MM.1S (cell line): ENCODE measurements at places on chromosomes 12 and 14.

DNA sequence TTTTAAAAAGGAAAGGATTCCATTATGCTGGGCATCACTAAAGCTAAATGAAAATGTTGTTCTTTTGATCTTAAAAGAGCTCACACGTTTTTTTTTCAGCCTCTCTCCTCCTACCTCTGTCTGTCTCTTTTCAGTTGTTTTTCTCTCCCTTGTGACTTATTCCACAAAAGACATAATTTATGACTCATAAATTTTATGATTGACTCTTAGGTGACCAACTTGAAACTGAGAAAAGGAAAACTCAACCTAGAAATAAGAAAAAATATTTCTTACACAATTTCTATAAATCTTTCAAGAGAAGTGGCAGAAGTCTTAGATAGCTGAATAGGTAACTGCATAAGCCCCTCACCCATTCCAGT is 227.7 kb upstream of the DDHD1 start:
- DNase-seq, result no peak

- DNase-seq, result no peak
These were observed 18.0 kb upstream of the GUCY2C start for GRCh38 chr12:14714437-14714836.

DNA sequence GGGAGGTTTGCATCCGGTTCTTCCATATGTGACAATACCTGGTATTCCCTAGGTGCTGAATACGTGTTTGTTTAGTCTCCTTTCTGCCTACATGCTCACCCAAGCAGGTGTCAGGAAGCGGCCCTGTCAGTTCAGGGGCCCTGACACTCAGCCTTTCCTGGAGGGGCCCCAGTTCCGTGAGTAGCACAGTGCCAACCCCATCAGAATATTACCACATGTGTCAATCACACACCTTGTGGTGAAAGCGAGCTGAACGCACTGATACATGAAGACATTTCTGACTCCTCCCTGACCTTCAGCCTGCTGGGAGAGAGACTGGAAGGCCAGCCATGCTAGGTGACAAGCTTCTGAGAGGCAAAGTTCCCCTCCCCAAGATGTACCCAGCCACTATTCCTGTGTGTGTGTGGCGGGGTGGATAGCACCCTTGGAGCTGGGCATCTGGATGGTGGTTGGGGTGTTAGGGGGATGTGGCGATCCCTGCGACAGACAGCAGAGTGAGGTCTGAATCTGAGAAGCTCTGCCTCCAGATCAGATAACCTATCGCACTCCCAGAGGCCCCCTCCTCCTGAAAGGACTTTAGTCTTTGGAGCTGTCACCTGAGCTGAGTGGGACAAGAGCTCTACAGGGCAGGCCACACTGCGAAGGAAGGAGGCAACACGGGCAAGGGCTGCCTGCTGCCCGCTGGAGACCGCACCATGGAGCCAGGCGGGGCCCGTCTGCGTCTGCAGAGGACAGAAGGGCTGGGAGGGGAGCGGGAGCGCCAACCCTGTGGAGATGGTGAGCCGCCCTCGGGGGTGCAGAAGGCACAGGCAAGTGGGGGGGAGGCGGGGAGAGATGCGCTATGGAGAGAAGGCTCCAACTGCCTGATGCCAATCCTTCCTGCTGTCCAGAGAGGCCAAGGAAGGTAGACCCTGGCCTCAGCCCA is at the start of gene SOAT2:
Gene SOAT2, plus strand, starts transcription at position 604 of the 925 bp plus-strand sequence. Its CDS starts 92 bp downstream, at position 696.
- peak; percentile 93 for DNase-seq

DNA sequence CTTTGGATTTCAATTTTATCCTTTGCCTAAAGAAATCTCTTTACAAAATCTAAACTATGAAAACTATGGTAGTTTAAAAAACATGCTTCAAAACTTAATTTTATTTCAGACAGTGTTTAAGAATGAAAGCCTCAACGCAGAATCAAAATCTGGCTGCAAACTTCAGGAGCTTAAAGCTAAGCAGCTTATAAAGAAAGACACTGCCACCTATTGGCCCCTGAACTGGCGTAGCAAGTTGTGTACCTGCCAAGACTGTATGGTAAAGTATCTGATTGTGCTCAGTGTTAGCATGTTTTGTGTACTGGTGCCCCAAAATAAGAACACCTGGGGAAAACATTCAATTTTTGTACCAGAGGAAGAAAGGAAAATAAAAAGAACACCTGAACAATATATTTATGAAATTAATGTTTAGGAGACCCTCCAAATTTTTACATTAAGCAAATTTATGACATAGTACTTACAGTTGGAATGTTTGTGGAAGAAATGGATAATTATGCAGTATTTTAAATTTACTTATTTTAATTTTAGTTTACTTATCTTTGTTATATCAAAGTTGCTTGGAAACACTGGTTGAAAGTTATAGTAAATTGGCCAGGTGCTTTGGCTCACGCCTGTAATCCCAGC is 12.2 kb downstream of the UBR7 start:
- peak; percentile 54 for DNase-seq

DNA sequence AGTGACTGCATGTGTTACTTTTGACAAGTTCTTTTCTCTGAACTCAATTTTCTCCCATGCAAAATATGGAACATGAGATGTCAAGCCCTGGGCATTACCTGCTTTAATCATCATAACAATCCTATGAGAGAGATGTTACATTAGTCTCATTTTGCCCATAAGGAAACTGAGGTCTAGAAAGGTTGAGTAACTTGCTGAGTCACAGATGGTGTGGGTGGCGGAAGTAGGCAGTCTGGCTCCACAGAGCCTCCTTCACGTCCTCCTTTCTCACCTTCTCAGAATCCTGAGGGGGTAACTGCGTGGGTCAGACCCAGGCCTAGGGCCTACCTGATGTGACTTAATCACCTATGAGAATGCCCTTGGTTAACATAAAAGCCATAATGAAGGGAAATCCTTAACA is 50.7 kb downstream of the TMTC1 start:
- DNase-seq, result no peak

- no peak for DNase-seq
These were observed 15.8 kb upstream of the PTPRR start for GRCh38 chr12:70936203-70936813.

DNA sequence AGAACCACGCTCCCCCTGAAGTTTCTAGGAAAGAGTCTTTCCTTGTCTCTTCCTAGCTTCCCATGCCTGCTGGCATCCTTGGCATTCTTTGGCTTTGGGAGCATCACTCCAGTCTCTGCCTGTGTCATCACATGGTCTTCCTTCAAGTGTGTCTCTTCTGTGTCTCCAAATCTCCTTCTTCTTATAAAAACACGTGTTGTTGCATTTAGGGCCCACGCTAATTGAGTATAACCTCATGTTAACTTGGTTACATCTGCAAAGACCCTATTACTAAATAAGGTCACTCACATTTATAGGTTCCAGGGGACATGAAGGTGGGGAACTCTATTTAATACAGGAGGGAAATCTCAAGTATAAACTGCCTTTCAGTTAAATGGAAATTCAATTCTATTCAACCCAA is 63.0 kb downstream of the E2F7 start:
- no peak for DNase-seq
